ENCODE measurements at places on chromosomes 3 and 15. TPM values are rescaled to one million over a fixed set of nuclear protein-coding genes. Genes with fewer than 3 reads are reported as not detected.

TGM5 gene
- 0.19 TPM for total RNA-seq

NOX5 gene
- 0.19 TPM for total RNA-seq

ILDR1 gene
- total RNA-seq: 0.76 TPM

RHOV gene
- total RNA-seq: 3.4 TPM

GOLGA6L7 gene
- total RNA-seq: not detected

PLAAT1 gene
- 1.3 TPM for total RNA-seq
